ENCODE measurements at places on chromosomes 16 and 17.

DNA sequence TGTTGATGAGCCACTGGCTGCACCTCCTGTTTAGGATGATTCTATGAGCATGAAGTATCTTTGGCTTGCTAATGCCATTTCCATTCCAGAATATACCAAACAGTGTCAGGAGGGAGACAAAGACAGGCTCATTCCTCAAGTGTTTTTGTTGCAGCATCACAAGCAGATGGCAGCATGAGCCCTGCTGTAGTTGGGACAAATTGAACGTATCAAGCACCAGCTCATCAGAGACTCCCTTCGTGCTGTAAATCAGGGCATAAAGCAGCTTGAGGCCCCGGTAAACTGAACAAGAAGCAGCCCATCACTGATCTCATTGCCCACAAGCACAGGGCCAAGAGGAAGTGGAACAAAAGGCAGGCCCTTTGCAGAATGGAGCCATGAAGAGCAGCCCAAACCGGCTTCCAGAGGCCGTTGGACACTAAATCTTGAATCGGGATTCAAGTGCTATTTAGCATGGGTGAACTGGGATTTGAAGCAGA is 45.9 kb upstream of the HS3ST3A1 start:
- DNase-seq: no peak

- DNase-seq: peak; percentile 90
Observed at GRCh38 chr17:4497101-4497824, 1.4 kb upstream of the SPNS2 start.

DNA sequence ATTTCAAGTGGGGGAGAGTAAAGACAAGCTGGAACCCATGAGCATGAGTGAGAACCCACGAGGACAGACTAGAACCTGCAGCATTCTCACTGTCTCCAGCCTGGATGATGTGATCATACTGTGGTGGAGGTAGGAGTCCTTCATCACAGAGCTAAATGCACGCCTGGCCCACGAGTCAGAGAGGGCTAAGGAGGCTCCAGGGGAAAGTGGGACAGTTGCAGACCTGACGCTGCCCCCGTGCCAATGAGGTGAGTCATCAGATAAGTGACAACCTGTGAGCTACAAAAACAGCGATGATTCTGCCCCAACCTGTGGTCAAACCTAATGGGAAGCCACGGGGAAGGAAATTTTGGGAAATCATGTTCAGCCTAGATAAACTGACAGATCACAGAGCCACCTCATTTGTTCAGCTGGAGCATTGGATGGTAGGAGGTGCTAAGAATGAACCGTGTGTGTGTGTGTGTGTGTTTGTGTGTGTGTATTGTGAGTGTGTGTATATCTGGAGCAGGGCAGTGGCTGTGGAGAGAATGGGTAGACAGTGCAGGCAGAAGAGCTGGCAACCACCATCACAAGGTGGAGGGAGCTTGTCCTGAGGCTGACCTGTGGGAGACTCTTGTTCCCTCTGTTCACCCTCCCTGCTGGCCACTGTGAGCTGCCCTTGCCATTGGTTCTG is 131.8 kb downstream of the UTP18 start:
- peak; percentile 41 for DNase-seq

DNA sequence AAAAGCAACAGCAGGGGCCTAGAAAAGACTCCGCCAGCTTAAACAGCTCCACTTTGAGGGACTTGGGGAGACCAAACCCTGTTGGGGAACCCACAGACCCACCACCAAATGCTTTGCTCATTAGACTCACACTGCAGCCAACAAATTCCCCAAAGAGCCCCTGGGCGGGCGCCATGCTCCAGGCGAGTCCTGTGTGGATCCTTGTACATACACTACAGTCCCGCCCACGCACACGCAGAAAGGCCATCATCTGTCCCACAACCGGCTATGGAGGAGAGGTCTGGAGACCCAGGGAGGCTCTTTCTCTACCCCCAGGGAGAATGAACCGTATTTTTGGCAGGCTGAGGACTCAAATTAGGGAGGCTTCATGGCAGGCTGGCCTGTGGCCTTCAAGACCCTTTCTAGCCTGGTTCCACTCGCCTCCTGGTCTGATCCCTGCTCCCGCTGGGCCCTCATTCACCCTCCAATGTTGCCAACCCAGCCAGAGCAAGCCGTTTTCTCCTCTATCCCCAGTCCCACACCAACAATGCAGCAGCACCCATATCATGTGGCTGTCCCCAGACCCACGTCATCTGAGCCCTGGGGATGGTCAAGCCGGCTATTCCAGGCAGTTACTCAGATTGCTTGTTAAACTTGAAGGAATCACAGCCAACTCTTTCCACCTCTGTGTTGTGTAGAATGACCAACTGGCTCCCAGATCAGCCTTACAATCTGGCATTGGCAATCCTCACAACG is 27.2 kb downstream of the ZNF423 start:
- no peak for DNase-seq

DNA sequence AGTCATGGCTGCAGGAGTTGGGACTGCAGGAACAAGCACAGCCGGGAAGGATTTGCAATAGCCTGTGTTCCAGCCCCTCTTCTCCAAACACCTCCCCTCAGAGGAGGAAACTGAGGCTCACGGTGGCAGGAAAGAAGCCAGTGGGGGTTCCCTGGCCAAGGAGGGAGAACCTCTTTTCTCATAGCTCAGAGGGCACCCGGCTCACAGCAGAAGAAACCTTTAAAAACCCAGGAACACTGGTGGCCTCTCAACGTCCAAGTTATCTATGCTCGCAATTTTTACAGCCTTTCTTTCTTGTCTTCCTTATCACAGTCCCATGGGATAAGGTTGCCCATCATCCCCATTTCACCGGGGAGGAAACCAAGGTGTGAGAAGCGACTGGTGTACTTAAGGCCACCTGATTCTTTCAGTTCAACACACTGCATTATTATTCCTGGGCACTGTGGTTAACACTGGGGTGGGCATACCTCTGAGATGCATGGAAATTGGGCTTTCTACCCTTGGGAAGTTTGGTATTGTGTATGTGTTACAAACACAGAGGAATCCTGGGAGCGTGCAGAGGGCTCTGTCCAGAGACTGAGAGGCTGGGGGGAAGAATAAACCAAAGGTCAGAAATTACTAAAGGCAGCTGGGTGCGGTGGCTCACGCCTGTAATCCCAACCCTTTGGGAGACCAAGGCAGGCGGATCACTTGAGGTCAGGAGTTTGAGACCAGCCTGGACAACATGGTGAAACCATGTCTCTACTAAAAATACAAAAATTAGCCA is 791 bp upstream of the ZNF629 start:
- no peak for DNase-seq

DNA sequence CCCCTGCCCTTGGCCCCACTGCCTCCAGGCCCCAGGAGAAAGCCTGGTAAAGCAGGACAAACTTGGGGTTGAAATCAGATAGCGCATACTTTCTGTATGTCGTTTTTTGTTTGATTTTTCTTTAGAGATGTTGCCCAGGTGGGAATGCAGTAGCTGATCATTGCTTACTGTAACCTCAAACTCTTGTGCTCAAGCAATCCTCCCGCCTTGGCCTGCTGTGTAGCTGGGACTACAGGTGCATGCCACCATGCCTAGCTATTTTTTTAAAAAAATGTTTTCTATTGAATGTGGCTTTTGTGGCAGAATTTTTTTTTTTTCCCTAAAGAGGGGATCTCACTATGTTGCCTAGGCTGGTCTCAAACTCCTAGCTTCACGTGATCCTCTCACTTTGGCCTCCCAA is 11.1 kb upstream of the CCL5 start:
- no peak for DNase-seq

GRCh38 chr16:836221-836620 is 35.7 kb upstream of the GNG13 start:
- DNase-seq: no peak

GRCh38 chr17:1714427-1714979 is 4.3 kb upstream of the TLCD2 start:
- peak; percentile 89 for DNase-seq

GRCh38 chr16:2865651-2866050 is 7.7 kb upstream of the PRSS22 start:
- no peak for DNase-seq

DNA sequence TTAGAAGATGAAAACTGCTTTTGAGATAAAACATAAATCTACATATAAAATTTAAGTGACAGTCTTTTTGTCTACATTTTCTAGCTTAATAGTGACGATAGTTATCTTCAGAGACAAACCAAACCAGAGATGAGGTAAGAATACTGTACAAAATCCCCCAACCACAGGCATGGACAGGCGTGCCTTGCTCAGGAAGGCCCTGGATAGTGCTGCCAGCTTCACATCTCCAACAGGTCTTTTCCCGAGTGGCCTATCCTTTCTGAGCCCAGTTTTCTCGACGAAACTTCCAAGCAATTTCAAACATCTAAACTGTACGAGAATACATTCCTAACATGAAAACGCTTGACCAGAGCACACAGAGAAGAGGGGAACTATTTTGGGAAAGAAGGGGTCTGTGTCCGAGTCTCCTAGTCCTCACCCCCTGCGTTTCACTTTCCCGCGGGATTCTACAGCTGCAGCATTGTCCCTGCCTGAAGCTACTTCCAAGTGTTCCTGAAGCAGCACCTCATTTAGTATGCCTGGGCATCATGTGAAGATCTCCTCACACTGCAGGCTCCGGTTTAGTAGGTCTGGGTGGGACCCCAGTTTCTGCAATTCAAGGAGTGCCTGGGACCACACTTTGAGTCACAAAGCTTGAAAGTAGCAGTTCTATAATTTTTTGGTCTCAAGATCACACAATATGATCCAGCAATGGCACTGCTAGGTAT is 37.8 kb downstream of the GNA13 start:
- DNase-seq: no peak

GRCh38 chr16:30519120-30520049 is 7.0 kb downstream of the ZNF768 start:
- peak; percentile 17 for DNase-seq

GRCh38 chr16:84378099-84378498 is 9.8 kb downstream of the ATP2C2 start:
- DNase-seq: no peak

GRCh38 chr17:56866076-56866475 is 32.1 kb downstream of the DGKE start:
- DNase-seq: no peak

GRCh38 chr17:32311028-32311536 is 30.9 kb downstream of the C17orf75 start:
- DNase-seq: peak; percentile 18

DNA sequence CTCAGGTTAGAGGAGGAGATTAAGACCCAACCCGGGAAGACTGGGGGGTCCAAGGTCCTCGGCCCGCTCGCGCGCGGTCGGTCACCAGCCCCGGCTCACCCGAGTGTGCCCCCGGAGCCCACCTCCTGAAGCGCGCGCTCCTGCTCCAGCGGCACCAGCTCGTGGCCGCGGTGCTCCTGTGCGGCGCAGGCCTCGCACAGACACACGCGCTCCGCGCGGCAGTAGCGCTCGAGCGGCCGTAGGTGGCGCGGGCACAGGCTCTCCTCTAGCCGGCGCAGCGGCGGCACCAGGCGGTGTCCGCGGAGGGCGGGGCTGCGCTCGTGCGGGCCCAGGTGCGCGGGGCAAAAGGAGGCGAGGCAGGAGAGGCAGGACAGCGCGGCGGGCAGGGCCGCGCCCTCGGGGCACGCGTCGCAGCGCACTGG is 618 bp downstream of the TRIM47 start:
- peak; percentile 95 for DNase-seq

DNA sequence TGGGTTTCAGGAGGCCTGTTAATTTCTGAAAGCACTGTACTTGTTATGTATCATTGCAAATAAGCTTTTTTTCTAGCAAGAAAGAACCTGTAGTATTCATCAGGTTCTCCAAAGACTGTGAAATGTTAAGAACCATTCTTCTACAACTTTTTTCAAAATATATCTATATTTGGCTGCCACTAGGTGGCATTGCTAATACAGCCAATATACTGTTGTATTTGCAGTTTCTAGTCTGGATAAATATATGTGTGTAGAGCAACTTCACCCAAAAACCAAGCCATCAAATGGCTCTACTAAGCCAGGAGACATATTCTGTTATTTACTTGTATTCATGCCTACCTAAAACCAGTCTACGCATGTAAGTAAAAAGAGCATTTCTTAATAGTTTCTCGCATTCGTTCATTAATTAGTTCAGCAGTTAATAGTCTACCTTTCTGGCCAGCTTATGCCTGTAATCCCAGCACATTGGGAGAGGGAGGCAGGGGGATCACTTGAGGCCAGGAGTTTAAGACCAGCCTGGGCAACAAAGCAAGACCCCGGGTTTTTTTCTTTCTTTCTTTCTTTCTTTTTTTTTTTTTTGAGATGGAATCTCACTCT is 39.5 kb downstream of the VMP1 start:
- peak; percentile 65 for DNase-seq

DNA sequence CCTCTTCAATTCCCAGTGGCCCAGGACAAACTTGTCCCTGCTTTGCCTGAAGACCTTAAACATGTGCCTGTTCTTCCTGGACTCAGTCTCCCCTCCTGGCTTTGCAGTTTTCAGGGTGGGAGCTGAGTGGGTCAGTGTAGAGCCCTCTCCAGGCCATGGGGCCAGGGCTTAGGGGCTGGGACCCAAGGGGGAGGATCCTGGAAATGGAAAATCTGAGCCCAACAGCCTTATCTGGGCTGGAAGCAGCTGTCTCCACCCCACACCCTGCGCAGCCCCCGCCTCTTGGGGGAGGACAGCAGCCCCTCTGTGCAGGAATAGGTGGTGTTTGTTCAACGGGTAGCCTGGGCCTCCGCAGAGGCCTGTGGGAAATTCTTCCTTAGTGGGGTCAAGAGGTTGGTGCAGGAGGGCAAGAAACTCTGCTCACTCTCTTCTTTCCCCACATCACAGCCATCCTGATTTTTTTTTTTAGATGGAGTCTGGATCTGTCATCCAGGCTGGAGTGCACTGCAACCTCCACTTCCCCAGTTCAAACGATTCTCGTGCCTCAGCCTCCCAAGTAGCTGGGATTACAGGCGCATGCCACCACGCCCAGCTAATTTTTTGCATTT is 6.8 kb upstream of the SMTNL2 start:
- no peak for DNase-seq

DNA sequence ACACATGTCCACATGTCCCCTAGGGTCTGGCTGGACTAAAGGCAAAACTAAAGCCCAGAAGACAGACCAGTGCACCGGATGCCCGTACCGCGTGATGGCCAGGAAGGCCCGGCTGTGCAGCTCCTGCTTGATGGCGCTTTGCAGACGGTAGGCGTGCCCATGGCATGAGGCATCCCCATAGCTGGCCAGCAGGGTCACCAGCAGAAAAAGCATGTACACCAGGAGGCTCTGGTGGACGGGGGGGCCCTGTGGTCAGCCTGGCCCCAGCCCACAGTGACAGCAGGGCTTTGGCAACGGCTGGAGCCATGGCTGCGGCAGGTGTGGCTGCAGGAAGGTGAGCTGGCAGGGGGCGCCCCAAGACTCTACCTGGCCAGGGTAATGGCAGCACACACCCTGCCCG is 42.8 kb downstream of the PKD1 start:
- peak; percentile 34 for DNase-seq

- peak; percentile 70 for DNase-seq
Observed at GRCh38 chr17:47847341-47848197, 3.4 kb downstream of the SP6 start.

GRCh38 chr17:830950-831349 is 48.8 kb downstream of the MRM3 start:
- no peak for DNase-seq

Measured in DMS53 (cell line).